ENCODE measurements at places on chromosomes 16 and 17.
A peak's percentile ranks its signal among the peaks of the same experiment; 100 is the strongest.

- no peak for DNase-seq
Measured at GRCh38 chr17:75331671-75332070, 42.4 kb upstream of the SLC25A19 start.

DNA sequence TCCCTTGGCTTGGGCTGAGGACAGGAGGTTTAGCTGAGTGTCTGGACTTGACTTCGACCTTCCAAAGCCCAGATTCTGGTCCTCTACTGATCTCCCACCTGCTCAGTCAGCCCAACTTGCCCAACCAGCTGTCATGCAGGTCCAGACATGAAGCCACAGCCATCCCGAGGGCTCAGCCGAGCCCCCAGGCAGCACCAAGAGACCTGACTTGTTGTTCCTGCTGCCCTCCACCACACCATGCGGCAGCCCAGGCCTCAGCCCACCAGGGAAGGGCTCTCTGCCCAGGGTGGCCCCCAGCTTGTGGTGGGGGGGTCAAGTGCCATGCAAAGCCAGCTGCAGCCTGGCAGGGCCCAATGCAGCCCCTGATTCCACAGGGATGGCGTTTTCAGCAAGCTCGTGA is 17.2 kb upstream of the CACNG4 start:
- DNase-seq = no peak

GRCh38 chr17:48505788-48506187 is 25.0 kb downstream of the HOXB1 start:
- DNase-seq = peak; percentile 86

GRCh38 chr17:27089929-27090247 is 204.0 kb upstream of the WSB1 start:
- no peak for DNase-seq

- DNase-seq = no peak
Measured at GRCh38 chr16:89506113-89506504, 2.1 kb upstream of the SPG7 start.

DNA sequence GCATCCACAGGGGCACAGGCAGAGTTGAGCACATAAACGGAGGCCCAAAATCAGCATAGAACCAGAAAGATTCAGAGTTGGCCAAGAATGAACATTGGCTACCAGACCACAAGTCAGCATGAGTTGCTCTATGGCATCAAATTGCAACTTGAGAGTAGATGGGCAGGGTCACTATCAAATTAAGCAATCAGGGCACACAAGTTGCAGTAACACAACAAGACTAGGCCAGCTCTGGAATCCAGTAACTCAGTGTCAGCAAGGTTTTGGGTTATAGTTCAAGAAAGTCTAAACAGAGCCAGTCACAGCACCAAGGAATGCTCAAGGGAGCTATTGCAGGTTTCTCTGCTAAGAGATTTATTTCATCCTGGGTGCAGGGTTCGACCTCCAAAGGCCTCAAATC is 12.9 kb downstream of the G6PC1 start:
- DNase-seq = peak; percentile 42

DNA sequence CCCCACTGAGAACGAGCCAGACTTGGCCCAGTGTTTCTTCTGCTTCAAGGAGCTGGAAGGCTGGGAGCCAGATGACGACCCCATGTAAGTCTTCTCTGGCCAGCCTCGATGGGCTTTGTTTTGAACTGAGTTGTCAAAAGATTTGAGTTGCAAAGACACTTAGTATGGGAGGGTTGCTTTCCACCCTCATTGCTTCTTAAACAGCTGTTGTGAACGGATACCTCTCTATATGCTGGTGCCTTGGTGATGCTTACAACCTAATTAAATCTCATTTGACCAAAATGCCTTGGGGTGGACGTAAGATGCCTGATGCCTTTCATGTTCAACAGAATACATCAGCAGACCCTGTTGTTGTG is 631 bp downstream of the BIRC5 start:
- DNase-seq = no peak

- DNase-seq = peak; percentile 70
Measured at GRCh38 chr17:48878920-48879898, 13.4 kb upstream of the ATP5MC1 start.

DNA sequence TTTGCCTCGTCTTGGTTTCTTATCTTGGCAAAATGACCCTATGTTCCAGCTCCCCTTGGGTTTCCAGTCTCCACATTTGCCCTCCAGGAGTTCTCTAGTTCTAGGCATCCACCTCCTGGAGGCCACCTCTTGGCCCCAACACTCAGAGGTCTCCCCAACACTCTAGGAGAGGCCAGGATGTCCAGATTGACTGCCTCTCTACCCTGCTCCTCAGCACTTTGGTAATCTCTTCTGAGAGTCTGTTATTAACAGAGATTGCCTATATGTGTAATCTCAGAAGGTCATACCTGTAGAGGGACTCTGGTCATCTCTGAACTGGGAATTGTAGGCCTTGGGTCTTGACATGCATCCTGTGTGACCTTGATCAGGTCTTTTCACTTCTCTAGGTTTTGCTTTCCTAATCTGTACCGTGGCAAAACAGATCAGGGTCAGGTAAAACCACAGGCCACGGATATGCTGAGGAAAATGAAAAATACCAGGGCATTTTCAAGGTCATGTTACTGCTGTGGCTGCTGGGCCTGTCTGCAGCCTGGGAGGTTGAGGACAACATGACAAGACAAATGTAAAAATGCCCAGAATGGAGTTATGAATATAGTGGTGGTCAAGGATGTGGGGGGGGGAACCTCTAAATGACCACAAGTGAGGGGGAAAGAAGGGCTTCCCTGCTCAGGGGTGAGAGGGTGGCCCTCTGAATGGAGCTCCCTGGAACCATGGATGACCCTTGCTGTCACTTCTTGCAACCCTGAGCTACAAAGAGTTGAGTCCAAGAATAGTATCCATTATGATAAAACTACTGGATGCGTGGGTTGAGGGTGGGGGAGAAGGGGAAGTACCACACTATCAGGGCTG is 5.0 kb upstream of the CCL4L2 start:
- no peak for DNase-seq

- DNase-seq = no peak
Measured at GRCh38 chr16:4021070-4021779, 95.0 kb downstream of the ADCY9 start.

DNA sequence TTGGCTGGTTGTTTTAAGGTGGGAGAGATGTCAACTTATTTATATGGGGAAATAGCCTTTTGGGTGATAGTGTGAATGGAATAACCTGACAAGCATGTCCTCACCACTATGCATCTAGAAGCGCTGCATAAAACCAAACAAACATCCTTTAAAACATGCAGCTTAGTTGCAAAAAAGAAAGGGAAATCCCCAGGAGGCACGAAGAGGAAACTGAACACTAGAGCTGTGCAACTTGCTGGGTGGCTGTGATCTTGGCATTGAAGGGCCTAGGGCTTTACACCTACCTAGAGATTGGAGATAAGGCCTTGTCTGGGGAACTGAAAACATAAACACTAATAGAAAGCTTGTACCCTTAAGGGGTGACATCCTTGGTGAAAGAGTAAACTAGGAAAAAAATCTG is 7.3 kb downstream of the C16orf54 start:
- DNase-seq = no peak

DNA sequence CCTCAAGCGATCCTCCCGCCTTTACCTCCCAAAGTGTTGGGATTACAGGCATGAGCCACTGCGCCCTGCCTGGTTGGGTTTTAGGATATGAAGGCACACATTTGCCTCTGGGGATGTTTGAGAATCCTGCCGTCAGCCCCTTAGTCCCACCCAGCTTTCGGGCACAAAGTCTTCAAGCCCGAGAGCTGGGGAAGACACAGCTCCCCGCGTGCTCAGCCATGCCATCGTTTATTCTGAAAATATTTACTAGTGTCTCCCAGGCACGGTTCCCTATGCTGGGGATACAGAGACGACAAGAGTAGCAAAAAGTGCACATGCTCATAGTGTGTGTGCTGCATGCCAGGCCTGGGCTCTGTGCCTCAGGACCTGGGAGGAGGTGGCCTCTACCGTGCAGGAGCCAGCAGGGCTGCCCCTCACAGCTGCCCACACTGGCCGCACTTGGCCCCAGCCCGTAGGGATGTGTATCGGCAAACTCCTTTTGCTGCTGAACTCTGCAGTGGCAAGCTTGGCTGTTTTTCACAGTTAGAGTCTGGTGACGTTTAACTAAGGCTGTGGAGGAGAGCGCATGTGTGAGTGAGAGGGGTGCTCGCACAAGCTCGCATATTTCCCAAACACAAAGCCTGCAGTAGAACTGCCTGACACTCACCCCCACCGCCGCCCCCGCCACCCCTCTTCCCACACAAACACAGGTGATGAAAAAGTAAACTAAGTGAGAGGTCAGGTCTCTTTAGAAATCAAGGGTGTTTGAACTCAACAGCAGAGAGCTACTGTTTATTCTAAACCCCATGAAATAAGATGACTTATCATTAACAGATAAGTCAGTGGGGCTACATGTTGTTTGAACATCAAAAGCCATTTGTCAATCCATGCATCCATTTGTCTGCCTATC is 266.4 kb downstream of the MRTFB start:
- no peak for DNase-seq

GRCh38 chr17:18025945-18026776 is 12.8 kb downstream of the ATPAF2 start:
- peak; percentile 82 for DNase-seq

DNA sequence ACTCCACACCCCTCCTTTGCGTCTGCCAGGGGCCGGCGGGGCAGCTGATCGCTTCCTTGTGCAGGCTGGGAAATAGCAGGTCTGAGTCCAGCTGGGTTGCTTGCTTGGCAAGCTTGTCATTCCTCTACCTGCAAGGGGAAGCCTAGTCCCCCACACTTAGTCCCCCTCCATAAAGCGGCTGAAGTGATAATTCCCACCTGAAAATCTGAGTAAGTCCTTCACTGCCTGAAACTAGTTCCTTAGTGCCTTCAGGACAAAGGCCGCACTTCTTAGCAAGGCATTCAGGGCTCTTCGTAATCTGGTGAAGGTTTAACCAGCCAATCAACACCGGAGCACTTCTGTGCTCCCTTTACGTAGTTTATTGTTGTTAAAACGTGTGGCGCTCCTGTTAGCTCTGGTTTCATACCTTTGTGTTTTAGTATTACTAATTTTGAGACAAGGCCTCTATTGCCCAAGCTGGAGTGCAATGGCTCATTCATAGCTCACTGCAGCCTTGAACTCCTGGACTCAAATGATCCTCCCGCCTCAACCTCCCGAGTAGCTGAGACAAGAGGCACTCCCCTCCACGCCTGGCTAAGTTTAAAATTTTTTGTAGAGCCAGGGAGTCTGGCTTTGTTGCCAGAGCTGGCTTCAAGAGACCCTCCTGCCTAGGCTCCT is 817 bp downstream of the PSKH1 start:
- peak; percentile 40 for DNase-seq

DNA sequence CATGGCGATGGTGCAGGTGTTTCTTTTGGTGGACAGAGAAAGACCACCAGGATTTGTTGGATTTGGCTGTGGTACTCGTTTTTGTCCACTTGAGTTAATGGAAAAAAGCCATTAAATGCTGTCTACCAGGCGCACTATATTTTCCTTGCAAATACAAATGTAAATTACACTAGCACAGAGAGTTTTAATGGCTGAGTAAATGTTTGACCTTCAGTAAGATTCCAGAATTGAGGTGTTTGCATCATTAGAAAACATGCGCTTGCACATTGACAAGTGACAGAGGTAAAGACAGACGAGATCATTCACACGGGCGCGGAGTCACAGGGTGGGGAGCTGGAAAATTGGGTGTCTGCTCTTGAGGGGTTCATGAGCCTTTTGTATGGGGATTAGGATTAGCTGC is 53.5 kb upstream of the AKTIP start:
- no peak for DNase-seq

DNA sequence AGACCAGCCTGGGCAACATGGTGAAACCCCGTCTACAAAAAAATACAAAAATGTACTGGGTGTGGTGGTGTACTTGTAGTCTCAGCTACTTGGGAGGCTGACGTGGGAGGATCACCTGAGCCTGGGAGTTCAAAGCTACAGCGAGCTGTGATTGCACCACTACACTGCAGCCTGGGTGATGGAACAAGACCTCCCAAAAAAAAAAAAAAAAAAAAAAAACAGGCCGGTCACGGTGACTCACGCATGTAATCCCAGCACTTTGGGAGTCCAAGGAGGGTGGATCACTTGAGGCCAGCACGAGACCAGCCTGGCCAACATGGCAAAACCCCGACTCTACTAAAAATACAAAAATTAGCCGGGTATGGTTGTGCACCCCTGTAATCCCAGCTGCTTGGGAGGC is 12.7 kb upstream of the APPBP2 start:
- DNase-seq = no peak

DNA sequence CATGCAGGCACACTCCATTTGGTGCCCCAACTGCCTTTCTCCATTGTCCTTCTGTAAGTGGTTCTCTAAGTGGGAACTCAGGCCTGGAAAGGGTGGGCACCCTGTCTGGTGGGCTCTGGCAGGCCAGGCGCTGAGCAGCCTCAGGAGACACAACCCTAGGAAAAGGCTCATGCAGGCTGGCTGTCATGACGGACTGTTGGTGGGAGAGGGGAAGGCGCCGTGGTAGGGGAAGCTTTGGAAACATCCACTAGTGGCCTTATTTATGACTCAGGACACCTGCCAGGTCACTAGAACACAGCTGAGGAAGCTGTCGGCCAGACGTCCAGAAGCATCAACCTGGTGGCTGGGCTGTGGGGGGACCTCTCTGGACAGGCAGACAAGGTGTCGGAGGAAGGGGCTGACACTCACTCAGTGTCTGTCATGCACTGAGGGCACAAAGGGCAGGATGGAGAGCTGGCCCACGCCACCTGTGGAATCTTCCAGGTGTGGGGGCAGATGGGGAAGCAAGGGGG is 216.0 kb downstream of the SEC14L1 start:
- no peak for DNase-seq

DNA sequence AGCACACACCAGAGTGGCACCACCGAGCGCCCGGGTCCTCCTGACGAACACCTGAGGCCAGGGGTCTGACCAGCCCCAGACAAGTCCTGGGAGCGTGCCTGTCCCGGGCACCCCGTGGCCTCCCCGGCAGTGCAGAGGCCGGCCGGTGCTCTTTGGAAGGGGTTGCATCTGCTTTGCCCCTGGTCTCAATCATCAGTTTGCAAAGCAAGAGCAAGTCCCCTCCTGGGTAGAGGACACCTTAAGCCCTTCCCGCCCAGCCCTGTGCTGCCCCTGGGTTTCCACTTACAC is 11.6 kb upstream of the CAPN15 start:
- no peak for DNase-seq

GRCh38 chr16:24966634-24967033 is 48.5 kb downstream of the ARHGAP17 start:
- DNase-seq = no peak

GRCh38 chr16:3148256-3149192 is 13.7 kb downstream of the ZNF213 start:
- DNase-seq = no peak

GRCh38 chr17:80204626-80205468 is 15.3 kb downstream of the SGSH start:
- no peak for DNase-seq

- DNase-seq = no peak
Measured at GRCh38 chr16:1701216-1701878, 4.6 kb upstream of the MAPK8IP3 start.

- peak; percentile 66 for DNase-seq
Measured at GRCh38 chr17:70172923-70173322, 3.6 kb downstream of the KCNJ2 start.

- no peak for DNase-seq
Measured at GRCh38 chr16:8730335-8730915, 56.0 kb downstream of the ABAT start.

- no peak for DNase-seq
Measured at GRCh38 chr17:73536700-73537605, 107.3 kb downstream of the SDK2 start.

Data from iris pigment epithelial cell (primary cell).